Stimulated activated CD4-positive, alpha-beta T cell treated with anti-CD3 and anti-CD28 coated beads, Interleukin-1b, Interleukin-23, amount 100 ng/mL, for 4 hours (primary cell): ENCODE measurements at places on chromosomes 2 and 18.

DNA sequence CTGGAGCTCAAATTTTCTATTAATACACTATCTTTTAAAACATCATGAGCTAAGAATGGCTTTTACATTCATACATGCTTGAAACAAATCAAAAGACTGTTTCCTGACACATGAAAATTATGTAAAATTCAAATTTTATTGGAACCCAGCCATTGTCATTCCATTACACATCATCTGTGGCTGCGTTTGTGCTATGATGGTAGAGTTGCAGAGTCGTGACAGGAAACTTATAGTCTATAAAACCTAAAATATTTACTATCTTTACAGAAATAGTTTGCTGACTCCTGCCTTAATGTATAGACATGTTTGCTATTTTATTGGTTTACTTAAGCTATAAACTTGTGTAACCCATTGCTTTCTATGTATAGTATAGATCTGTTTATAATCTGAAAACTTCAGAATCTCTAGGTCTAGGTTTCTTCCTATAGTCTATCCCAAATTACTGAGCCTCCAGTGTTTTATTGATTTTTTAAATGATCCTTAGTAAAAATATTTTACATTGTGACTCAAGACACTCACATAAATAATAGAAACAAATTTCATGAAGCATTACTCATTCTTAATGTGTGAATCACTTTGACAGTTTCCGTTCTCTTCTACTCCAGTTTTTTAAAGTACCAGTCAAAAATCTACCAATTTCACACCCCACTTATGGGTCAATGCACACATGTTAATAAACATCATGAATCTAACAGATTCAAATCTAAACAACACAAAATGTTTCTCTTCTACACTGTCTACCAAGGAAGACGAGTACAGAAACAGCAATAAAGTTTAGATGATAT is 26.4 kb upstream of the MRPL19 start:
- no peak for DNase-seq

GRCh38 chr18:76419811-76420210 is 75.2 kb downstream of the ZNF516 start:
- no peak for DNase-seq

GRCh38 chr18:361941-362310 is 94.1 kb upstream of the THOC1 start:
- no peak for DNase-seq

DNA sequence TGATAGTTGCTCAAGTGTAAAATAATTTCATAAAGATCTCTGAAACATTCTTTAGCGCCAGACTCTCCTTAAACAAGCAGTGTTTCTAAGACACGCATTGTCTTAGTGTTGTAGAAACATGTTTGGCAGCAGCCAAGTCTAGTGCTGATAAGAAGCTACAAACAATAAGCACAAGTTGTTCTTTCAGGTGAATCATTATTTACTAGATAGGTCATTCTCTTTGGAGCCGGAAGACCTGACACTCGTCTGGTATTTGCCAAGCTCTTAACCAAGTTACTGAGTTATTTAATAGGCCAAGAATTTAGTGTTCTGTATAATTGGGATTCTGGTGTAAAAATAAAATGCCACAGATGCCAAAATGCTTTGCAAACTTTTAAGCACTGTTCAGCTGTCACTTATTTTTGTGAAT is 852.1 kb downstream of the CPS1 start:
- no peak for DNase-seq

DNA sequence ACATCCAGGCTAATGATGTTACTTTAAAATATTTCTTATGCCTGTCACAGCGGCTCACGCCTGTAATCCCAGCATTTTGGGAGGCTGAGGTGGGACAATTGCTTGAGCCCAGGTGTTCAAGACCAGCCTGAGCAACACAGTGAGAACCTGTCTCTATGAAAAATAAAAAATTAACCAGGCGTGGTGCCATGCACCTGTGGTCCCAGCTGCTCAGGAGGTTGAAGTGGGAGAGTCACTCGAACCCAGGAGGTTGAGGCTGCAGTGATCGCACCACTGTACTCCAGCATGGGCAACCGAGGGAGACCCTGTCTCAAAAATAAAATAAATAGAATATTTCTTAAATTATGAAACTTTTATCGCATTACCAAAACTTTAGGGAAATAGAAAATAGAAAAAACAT is 28.1 kb upstream of the ACTR3 start:
- no peak for DNase-seq

- no peak for DNase-seq
Observed at GRCh38 chr2:44649381-44649780, 287.6 kb downstream of the CAMKMT start.
